ENCODE measurements at places on chromosomes 2 and 18.

- DNase-seq: peak; percentile 51
Observed at GRCh38 chr18:25726298-25726697, 364.1 kb downstream of the SS18 start.

DNA sequence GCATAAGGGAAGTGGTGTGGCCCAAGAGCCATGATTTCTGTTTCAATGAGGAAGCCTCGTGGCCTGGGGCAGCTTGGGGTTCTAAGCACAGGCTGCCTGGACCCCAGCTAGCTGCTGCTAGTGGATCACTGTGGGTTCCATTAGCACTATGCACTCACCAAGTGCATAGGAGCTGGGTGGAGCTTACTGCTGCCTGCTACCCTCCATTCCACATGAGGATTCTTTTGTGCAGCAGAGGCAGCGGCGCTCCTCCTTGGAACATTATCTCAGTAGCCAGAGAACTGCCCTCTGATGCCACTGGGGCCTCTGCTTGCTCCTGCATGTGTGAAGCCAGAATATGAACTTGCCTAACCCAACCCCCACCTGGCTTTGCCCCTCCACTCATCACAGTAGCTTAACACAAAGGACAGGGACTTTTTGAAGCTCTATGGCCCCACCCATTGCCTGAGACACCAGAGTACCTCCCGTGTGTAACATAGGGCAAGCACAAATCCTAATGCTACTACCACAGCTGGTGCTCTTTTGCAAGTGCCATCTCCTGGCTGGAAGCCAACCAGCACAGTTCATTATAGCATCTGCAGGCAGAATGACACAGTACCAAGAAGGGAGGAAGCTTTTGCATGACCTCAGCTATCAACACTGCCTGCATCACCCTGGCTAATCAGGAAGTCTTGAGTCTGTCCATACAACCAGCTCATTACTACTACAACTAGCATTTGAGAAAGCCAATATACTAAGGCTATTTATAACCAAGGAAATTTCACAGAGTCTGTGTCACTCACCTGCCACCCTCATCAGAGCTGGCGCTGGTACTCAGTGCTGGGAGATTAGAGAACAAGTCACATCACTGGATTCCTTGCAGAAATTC lies 297.0 kb upstream of the GULP1 start:
- DNase-seq: peak; percentile 80

GRCh38 chr2:98731894-98732349 lies 990 bp upstream of the MGAT4A start:
- DNase-seq: no peak

- no peak for DNase-seq
Observed at GRCh38 chr2:218958276-218958675, 1.2 kb upstream of the CDK5R2 start.

DNA sequence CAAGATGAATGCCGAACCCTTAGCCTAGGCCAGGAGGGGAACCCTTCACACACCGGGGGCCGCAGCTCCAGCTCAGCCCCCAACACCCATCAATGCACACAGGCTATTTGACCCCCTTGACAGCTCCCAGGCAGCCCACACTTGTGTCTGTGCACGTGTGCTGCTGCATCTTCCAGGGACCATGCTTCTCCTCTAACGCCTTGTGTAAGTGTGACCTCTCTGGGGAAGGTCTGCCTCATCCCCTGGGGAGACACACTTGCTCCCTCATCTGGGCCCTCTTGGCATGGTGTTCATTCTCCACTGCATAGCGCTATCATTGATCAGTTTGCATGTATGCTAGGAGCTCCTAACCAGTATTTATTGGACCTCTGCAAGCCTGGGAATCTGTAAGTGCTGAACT lies 120.0 kb upstream of the FHL2 start:
- DNase-seq: no peak

DNA sequence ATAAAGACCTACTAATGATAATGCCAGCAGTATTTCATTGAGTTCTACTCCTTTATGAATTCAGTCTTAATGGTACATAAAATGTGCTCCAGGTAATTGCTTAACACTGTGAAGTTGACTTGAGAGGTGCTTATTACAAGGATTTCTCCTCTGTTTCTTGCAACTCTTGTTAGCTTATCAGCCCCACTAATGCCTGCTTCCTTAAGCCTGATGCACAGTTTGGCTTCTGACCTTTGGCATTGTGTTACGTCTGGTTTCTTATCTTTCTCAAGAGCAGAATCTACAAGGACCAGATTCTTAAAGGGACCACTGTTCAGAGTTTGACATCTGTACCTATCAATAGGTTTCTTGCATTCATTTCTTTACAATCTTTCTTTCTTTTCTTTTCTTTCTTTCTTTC lies 223.9 kb upstream of the CWC22 start:
- no peak for DNase-seq

DNA sequence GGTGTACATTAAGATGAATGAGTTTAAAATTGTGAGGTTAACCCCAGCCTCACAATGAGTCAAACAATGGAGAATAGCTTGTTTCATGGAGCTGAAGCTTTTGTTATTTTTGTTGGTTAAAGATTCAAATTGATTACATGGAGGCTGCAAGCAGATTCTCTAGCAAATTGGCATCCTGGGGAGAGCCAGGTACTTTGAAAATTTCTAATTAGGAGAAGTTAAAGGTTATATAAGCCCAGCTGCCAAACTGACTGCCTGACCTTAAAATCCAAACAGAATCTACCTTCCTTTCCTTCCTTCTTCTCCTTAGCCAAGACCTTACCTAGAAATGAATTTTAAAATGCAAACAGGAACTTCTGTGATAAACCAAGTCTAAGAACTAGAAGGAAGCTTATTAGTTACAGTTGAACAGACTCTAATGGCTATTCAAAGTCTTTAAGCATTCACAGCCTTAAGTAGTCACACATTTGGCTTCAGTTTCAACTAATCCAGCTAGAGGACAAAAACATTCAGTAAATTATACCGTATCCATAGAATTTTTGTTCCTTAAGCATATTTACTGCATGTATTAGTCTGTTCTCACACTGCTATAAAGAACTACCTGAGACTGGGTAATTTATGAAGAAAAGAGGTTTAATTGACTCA lies 31.5 kb upstream of the PGAP1 start:
- DNase-seq: no peak

DNA sequence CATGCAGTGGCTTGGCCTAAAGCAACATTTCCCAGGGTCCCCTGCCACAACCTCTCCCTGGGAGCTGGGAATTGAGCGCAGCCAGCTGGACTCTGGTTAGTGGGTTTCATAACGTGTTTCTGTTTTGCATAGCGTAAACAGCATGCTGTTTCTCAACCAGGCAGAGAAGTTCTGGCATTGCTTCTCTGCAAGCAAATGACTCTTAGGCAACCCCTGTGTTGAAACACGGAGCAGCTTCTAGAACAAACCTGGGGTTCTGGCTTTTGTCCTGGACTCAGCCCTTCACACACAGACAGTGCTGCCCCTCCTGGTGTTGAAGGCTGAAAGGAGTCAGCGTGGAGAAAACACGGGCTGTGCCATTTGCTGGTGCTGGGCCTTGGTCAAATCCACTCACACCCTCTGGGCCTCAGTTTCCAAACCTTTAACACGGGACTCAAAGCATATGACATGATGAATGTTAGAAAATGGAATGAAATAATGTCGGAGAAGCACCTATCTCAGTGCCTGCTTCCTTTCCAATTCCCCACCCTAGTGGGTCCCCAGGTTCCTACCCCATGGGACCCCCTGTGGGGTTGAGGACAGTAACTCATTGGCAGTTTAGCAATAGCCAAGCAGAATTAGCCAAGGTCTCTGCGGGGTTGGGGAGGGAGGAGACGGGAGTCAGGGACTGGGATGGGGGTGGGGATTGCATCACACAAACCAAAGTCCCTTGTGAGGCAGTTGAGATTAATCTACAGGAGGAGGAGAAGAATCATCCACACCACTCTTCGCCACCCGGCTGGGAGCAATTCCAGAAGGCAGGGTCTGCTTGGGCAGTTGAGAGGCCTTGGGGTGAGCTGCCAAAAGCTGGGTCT lies 30.2 kb upstream of the IL1R2 start:
- DNase-seq: no peak

Data from NCI-H446 (cell line).